ENCODE measurements at places on chromosomes 12 and 14. TPM values are rescaled to one million over a fixed set of nuclear protein-coding genes. Genes with fewer than 3 reads are reported as not detected.

MEG3 gene
- 112 TPM for total RNA-seq

KCNC2 gene
- not detected for total RNA-seq

SPTSSA gene
- total RNA-seq, result 10.4 TPM

LRRIQ1 gene
- 0.38 TPM for total RNA-seq

OTOGL gene
- 0.28 TPM for total RNA-seq

LGR5 gene
- total RNA-seq, result 1.7 TPM

DNAH10 gene
- total RNA-seq, result 20.0 TPM

Measured in regular cardiac myocyte (primary cell).